ENCODE measurements at places on chromosomes 7 and 10. TPM values are rescaled to one million over a fixed set of nuclear protein-coding genes. Genes with fewer than 3 reads are reported as not detected.

The ZNF783 gene
- polyA plus RNA-seq, result 4.0 TPM

The ITPRID1 gene
- not detected for polyA plus RNA-seq

The CHST3 gene
- polyA plus RNA-seq, result 7.9 TPM

The GPNMB gene
- 10.9 TPM for polyA plus RNA-seq

The LIPM gene
- 0.07 TPM for polyA plus RNA-seq

The SHH gene
- polyA plus RNA-seq, result 0.01 TPM

The HECTD2 gene
- 0.85 TPM for polyA plus RNA-seq

The SEMA3A gene
- polyA plus RNA-seq, result 0.66 TPM

The CRPPA gene
- polyA plus RNA-seq, result 0.23 TPM

The CYP17A1 gene
- polyA plus RNA-seq, result not detected

All from foreskin keratinocyte (primary cell).